Cardiac septum (tissue), 1 donor: ENCODE measurements at places on chromosomes 11 and 22.

- no peak for DNase-seq
These were observed 174.4 kb downstream of the TENM4 start for GRCh38 chr11:79266396-79266795.

GRCh38 chr11:850775-851763 lies 8.4 kb downstream of the TSPAN4 start:
- no peak for DNase-seq

GRCh38 chr11:68215524-68216170 lies 2.6 kb upstream of the KMT5B start:
- no peak for DNase-seq

- no peak for DNase-seq
These were observed 34.7 kb downstream of the PRR14L start for GRCh38 chr22:31715147-31715778.
